ENCODE measurements at places on chromosomes 4 and X.
A peak's percentile ranks its signal among the peaks of the same experiment; 100 is the strongest.

DNA sequence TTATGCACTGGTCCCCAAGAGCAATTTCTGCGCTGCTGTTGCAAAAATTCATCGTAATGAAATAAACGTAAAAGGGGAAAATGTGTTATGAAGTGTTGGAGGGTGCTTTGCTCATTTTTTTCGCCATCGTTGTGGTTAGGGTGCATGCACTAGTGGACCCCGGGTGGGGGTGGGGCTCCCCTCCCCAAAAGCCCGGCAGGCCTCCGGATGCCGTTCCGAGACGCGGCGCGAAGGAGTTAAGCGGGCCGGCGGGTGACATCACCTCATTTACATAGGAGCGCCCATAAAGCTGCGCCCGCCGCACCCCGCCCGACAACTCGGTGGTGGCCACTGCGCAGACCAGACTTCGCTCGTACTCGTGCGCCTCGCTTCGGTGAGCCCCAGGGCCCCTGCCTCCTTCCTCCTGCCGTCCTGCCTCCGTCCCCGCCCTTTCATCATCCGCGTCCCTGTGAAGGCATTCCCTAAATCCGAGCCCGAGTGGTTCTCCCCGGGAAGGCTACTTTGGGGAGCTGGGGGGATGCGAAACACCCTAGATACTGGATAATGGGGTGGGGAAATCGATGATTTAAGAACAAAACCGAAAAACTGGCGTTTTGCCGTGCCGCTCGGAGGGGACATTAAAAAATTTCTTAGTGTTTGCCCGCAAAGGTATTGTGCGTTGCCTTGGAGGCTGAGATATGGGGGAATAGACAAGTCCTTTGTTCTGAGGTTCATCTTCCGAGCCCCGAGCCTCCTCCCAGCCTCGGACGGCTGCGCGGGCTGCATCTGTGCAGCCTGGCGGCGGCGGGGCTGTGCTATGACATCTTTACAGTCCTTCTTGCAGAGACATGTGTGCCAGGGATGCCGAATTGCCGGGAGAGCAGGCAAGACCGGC lies at the start of gene TMSB4X:
TSS of gene TMSB4X (plus strand) at position 315 of the 874 bp plus-strand sequence.
- peak; percentile 92 for DNase-seq

DNA sequence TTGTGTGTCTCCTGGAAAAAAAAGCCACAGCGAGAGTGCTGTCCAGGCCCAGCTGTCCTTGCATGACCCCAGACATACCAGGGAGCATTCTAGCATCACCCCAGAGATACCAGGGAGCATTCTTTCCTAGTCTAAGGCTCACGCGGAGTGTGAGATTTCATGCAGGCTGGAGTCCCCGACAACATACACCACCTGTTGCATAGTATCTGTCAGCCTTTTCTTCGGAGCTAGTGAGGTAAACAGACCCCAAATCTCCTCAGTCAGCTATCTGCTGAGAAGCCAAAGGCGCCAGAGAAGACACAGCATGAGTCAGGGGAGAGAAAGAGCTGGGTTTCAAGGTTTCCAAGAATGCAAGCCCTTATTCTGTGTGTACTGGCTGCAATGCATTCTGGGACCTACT lies 23.1 kb upstream of the ZXDA start:
- no peak for DNase-seq

DNA sequence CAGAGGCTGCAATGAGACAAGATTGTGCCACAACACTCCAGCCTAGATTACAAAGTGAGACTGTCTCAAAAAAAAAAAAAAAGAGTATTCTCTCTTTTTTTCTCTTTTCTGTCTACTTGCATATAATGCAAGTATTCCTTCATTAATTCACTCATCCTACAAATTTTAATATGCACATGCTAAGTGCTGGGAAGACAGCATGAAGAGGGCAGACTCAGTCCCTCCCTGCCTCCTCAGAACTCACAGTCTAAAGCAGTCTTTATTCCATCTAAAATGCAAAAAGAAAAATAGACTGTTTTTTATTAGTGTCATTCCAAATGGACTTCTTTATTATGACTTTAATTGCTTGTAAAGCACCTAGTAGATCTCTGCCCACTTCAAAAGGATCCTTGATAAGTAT lies 85.6 kb downstream of the NKX6-1 start:
- no peak for DNase-seq

DNA sequence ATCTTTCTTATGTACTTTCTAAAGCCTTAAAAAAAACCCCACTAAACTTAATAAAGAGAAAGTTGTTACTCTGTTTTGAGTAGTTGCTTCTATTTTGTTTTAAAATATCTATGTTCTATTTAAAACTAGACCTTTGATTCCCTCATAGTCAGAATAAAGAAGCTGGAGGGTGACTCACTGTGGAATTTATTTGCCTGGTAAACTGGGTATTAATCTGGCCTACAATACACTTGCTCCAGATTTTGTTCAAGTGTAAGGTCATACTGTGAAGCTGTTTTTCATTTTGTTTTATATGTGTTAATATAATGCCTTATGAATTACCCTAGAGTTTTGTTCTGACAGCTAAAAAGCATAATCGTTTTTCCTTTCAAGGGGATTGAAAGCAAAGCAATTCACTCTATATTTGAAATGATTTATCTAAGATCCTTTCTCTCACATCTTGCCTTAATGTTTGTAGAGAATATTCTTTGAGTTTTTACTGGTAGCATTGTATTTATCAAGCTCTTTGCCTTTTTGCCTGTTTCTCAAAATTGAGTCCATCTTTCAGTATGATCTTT lies 277.4 kb upstream of the PITX2 start:
- DNase-seq, result no peak

DNA sequence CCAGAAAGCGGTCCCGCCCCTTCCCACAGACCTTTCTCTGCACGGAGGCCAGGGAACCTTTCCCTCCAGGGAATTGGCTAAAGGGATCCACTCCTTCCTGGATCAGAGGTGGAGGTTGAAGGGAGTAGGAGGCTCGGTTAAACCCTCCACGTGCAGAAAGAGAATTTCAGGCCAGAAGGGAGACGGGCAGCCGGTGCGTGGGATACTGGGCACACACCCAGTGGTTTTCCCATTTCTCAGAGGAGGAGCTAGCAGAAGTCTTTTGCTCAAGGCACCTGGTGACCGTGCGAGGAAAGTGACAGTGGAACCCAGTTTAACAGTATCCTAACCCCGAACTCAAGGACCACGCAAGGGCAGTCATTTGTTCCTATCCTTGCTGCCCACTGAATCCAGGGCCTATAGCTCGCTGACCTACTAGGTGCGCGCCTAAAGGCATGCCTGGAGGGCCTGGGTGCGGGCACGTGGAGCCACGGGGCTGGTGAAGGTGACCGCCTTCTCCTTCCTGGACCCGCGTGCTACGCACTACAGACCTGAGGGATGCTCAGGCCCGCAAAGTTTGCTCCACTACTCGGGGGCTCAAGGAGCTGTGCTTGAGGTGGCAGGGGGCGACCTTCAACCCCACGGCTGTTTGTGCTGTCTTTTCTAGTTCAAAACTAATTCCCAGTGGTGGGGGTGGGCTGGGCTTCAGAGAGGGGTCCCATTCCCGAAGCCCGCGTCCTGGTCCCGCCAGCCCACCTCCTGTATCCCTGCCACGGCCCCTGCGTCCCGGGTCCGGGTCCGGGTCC lies 587 bp upstream of the AFF2 start:
- DNase-seq, result no peak

Data from suppressor macrophage treated with lipopolysaccharide for 1 hour (primary cell).